Motor neuron (in vitro differentiated cells): ENCODE measurements at places on chromosomes 7 and 10.

GRCh38 chr10:133242611-133243356 is 5.1 kb downstream of the VENTX start:
- ATAC-seq, result peak; percentile 22

- ATAC-seq, result no peak
Observed at GRCh38 chr10:113069595-113069994, 119.5 kb downstream of the TCF7L2 start.

DNA sequence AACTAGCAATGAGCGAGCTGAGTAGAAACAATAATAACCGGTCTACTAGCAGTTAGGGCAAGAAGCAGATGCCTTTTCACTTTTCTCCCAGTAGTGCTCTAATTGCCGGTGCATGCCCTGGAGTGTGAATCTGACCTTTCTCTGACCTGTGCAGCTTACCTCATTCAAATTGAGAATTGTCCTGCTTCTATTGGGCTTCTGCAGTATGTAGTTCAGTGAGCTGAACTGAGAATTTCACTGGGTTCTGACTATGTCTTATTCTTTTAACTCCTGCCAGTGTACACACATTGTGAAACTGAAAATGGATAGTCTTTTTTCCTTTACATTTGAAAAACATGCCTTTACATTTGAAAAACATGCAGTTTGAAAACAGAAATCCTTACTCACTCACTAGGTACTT is 157.9 kb upstream of the GRM3 start:
- ATAC-seq, result no peak

- peak; percentile 94 for ATAC-seq
Observed at GRCh38 chr10:63699785-63700613, 178.8 kb downstream of the REEP3 start.

DNA sequence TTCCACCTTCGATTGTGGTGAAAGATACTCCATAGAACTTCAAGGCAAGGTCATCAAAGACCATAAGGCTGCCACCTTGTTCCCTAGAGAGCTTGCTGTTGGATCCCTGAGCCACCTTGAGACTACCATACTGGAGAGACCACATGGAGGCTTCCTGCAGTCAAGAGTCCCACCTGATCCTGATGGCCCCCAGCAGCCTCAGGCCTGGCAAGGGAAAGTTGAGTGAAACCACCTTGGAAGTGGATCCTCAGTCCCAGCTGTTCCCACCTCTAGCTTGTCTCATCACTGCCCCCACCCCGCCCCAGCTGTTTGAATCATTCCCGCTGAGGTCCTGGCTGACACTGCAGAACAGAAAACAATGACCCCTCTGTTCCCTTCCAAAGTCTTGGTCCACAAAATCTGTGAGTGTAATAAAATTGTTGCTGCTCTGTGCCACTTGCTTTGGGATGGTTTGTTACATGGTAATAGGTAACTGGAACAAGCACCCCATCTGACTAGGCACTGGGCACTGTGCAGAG is 32.0 kb downstream of the PRLHR start:
- no peak for ATAC-seq

DNA sequence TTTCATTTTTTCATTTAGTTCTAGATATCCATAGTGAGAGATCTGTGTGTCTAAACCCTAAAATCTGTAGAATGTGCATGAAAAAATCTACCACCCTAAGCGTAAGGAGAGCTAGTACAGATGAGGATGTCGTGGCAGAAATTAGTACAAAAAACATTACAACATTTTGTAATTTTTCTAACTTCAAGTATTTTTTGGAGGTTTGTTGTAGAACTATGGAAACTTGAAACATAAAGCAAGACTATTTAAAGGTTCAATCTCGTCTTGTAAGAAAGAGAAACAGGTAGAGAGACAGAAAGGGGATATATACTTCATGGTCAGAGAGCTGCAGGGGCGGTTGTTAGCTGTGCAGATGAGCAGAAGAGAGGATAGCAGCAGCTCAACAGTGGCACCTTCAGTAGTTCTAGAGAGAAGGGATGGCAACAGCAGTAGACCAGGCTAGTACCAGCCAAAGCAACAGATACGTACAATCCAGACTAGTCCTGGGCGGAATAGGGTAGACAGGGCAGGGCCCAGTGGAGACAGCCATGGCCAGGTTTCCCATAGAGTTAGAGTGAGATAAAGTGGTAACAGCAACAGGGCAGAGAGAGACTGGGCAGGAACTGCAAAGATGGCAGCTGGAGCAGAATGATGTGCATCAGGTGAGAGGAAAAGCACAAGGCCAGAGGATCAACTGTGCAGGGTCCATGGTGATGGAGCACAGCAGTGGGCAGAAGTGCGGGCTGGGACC is 145.2 kb downstream of the FRMD4A start:
- peak; percentile 94 for ATAC-seq
